ENCODE measurements at places on chromosomes 16 and 17. TPM values are rescaled to one million over a fixed set of nuclear protein-coding genes. Genes with fewer than 3 reads are reported as not detected.

GRCh38 chr16:78275420-78275819 lies 176.0 kb downstream of the WWOX start:
- DNase-seq: no peak

DNA sequence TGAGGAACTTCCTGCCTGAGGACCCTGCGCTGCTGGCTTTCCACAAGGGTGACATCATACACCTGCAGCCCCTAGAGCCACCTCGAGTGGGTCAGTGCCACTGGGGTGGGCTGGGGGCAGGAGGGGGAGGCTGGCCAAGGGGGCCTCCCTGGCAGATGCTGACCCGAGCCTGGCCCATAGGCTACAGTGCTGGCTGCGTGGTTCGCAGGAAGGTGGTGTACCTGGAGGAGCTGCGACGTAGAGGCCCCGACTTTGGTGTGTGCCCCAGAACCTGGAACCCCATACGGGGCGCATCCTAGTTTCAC lies 26.7 kb upstream of the ALKBH5 start:
- no peak for DNase-seq

The INTS2 gene
- total RNA-seq: 40.5 TPM

DNA sequence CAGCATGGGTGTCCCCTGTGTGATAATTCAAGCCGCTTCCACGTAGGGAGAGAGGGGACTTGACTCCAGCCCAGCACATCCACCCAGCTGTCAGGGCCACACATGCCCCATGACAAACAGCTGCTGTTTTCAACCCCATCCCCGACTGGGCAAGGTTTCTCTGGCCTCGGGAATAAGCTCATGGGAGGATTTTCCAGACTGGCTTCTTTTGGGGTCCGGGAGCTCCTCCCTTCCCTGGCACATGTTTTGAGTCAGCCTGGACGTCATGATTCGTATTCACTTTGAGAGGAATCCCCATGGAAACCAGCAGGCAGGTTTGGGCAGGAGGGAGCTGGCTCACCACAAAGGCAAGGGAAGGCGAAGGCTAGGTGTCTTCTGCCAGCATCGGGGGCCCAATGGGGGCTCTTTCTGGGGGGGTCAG lies 156.4 kb downstream of the CMIP start:
- DNase-seq: no peak

DNA sequence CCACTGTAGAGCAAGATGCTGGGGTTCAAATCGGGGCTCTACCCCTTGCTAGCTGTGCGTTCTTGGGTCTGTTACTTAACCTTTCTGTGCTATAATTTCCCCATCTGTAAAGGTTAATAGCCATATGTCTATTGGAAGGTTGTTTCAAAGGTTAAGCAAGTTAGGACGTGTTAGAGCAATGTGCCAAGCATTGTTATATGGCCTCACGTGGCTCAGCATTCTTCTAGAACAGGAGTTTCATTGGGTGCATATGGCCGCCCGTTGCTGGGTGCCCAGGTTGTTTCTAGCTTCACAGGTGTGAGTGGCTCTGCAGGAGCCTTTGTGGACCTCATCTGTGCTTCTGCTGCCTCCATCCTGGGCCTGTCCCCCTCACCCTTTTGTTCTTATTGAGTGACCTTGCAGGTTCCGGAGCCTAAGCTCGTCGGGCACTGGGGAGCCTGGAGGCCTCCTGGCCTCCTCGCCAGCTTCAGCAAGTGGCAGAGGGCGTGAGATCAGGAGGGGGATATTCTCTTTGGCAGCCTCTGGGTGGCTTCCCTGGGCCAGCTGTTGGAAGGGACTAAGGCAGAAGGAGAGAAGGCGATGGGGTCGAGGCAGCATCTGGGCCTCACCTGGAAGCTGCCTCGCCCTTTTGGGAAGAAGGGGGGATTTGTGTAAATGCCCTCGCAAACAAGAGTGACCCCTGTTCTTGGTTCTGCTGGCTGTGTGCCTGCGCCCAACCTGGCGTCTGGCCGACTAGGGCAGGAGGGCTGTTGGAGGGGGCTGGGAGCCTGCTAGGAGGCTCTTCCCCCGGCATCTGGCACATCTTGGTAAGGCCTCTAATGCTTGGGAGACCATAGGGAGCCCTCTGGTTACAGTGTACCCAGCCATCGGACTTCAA lies 80.2 kb upstream of the CIBAR2 start:
- DNase-seq: no peak

The SLC6A4 gene
- total RNA-seq: 0.30 TPM

The FMNL1 gene
- 8.2 TPM for total RNA-seq

The PTGES3L gene
- total RNA-seq: 1.7 TPM

Measured in HCT116 (cell line).